Germinal center (tissue), 1 donor: ENCODE measurements at places on chromosomes 1 and 21.

- no peak for DNase-seq
These were observed 3.4 kb upstream of the KCNN3 start for GRCh38 chr1:154873321-154873950.

DNA sequence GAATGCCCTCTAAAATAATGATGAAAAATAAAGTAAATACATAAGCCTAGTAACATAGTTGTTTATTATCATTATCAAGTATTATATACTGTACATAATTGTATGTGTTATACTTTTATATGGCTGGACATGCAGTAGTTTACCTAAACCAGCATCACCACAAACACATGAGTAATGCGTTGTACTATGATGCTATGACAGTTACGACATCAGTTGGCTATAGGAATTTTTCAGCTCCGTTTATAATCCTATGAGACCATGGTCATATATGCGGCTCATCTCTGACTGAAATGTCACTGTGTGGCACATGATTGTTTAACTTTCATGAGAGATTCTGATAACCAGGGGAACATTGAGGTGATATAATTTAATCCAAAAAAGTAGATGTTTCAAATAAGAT, 352.1 kb downstream of the ST6GALNAC3 start:
- DNase-seq: no peak

- DNase-seq: no peak
These were observed 20.4 kb downstream of the LEPR start for GRCh38 chr1:65440915-65441314.

DNA sequence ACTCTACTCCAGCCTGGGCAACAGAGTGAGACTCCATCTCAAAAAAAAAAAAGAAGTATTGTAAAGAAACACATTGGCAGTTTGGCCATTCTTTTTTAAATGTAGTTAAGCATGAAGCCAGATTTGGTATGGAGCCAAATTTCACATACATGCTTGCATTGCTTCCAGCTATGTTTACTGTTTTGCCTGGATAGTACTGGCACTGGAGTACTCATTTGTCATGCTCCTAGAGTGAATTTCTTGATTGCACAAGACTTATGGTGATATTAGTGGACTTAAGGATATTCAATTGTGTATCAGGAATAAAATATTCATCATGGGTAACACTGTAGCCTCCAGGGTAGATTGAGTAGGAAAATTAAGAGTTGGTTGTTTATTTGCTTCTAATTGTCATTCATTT, 24.5 kb upstream of the SLC9A1 start:
- no peak for DNase-seq

GRCh38 chr1:192903142-192903541, 94.3 kb downstream of the RGS2 start:
- no peak for DNase-seq

DNA sequence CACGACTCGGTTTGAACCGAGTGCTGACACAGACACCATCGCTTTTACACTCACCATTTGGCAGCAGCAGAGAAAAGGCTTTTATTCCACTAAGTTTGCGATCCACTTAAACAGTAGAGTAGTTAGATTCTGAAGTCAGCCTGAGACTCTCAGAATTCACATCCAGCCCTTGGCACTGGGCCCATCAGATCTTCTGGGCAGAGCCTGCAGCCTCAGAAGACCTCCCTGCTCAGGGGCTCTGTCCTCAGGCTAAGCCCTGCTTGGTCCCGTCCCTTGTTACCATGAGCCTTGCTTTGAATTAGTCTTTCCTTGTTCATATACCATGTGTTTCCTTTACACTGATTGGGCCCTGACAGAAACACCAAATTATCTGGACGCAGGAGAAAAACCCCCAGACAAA, 41.4 kb upstream of the AJAP1 start:
- DNase-seq: no peak

- DNase-seq: no peak
These were observed 3.7 kb upstream of the ZNF326 start for GRCh38 chr1:89990976-89991831.

DNA sequence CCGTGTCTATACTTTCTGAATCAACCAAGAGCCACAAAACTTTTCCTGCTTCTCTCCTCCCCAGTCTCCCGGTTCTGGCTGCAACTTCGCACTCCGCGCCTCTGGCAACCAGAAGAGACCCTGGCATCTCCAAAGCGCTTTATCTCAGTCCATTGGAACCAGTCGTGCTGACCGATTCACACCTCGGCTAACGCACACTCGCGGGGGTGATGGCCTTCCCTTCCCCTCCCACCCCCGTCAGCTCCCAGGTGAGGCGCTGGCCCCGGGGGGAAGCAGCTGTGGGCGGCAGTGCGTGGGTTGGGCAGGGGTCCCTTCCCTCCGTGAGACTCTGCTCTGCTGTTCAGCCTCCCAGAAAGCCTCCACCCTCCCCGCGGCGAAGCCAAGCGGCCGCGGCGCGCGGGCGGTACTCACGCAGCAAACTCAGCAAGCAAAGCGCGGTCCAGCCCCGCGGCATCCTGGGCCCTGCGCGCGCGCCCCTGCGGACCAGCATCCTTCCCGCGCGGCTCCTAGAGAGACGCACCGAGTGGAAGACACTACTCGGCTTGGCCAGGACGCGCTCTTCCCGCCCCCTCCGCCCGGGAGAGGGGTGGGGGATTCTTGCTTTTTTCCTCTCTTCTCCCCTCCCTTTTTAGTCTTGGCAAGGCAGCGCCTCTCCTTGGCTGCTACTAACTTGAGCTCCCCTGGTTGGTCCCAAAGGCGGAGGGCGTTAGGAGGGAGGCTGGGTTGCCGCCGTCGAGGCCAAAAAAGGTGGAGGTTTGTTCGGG, at the start of gene CD34:
Gene CD34, minus strand, starts transcription at position 535 of the 764 bp plus-strand sequence. Its CDS starts 45 bp downstream, at position 490.
- DNase-seq: no peak

DNA sequence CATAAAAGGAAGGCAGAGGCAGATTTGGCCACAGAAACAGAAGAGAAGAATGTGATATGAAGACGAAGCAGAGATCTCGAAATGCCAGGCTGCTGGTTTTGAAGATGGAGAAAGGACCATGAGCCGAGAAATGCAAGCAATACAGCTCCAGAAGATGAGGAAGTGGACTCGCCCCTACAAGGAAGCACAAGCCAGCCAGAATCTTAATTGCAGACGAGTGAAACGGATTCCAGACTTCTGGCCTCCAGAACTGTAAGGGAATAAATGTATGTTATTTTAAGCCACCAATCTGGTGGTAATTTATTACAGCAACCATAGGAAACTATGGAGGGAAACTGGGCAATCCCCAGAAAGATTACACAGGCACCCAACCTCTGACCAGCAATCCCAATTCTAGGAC, 24.1 kb downstream of the TARBP1 start:
- DNase-seq: no peak

DNA sequence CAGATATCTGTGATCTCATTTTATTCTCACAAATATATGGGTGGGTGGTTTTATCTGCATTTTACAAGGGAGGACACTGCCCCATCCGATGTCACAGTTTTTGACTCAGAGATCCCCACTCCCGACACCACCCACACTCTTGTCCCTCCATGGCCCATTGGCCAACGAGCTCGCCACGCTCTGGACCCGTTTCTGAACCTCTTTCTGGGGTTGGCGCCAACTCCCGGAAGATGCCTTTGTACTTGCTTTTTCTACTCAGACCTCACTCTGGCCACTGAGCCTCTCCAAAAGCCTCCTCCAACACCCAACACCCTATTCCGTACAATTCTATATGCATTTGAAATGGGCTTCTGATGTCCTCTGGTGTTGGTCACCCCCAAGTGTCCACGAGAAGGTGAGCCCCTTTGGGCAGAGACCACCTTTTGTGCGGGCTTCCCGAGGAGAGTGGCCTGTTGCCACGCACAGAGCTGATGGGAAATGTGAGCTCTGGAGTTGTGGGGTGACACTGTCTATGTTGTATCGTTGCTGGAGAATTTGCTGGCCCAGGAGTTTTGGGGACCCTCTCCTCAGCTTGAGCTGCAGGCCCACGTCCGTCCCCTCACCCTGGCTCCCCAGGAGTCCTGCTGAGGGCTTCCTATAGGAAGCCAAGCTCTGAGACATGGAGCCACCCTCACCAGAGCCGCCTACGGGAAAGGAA, 366.9 kb upstream of the VAMP3 start:
- no peak for DNase-seq

GRCh38 chr1:29709704-29710280, 473.5 kb downstream of the PTPRU start:
- no peak for DNase-seq

DNA sequence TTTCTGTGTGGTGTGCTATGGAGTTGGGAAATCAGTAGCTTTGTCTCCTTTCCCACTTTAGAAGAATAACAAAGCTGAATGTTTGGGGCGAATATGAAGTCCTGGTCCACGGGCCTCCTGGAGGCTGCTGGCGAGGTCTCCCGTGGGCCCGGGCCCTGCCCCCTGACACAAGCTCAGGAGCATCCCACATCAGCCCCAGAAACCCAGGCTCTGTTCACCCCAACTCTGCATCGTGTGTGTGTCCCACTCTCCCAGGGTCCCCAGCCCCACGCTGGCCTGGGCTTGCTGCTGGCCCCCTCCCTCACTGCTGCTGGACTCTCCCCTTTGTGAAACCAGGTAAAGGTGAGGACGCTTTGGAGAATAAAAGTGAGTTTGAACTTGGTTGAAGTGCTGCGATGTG, 8.1 kb downstream of the PRDM16 start:
- DNase-seq: no peak

DNA sequence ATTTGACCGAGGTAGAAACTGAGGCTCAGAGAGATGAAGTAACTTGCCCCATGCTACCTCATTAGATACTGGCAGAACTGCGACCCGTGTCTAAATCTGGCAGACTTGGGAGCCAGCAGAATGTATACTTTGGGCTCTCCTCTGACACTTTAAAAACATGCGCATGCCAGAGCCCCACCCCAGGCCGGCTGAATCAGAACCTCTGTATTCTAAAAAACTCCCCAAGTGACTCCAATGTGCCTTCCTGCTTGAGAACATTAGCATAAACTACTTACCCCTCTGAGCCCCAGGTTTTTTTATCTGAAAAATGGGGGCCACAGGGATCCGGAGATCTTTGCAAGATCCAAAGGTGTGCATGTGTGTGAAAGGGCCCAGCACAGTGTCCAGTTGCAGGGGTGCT, 344.7 kb upstream of the USP24 start:
- DNase-seq: no peak

DNA sequence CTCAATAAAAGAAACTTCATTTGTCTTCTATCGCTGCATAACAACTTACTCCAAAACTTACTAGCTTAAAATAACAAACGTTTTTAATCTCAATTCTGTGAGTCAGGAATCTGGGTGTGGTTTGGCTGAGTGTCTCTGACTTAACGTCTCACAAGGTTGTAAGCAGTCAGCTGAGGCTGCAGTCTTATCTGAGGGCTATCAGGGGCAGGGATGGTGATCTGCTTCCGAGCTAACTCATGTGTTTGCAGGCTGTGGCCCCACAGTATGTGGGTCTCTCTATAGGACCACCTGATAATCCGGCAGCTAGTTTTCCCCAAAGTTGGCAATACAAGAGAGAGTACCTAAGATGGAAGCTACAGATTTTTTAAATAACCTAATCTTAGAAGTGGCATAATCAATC, 234.2 kb upstream of the FGGY start:
- no peak for DNase-seq

- DNase-seq: no peak
These were observed 21.2 kb upstream of the APOBEC4 start for GRCh38 chr1:183674339-183674738.
